ENCODE measurements at places on chromosomes 12 and 14.

- no peak for DNase-seq
Measured at GRCh38 chr14:79118291-79118690, 948.1 kb downstream of the NRXN3 start.

- no peak for DNase-seq
Measured at GRCh38 chr14:89773151-89773550, 181.4 kb downstream of the EFCAB11 start.

- no peak for DNase-seq
Measured at GRCh38 chr14:76647697-76648298, 113.5 kb upstream of the VASH1 start.

DNA sequence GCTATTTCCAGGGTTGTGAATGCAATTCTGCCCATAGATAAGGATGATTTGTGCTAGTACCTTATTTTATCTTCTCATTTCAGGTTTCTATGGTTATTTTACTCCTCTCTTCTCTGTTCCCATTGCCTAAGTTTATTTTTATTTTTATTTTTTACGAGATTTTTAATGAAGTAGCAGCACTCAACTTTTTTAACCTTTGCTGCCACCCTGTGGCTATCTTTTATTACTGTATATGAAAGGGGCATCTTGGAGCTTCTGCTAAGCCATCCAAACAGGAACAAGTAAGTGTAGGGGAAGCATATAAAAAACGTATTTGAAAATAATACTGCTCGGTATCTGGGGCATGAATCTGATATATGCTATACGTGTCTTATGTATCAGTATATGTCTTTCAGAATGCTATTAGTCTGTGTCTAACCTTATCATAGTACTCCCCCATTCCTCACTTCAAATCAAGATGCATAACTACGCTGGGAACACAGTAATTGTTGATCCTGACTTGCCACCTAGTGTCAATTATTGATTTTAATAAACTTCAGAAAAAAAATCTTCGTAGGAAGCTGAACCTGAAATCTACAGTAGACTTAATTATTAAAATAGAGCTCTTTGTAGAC, 60.3 kb downstream of the KLRG1 start:
- no peak for DNase-seq

DNA sequence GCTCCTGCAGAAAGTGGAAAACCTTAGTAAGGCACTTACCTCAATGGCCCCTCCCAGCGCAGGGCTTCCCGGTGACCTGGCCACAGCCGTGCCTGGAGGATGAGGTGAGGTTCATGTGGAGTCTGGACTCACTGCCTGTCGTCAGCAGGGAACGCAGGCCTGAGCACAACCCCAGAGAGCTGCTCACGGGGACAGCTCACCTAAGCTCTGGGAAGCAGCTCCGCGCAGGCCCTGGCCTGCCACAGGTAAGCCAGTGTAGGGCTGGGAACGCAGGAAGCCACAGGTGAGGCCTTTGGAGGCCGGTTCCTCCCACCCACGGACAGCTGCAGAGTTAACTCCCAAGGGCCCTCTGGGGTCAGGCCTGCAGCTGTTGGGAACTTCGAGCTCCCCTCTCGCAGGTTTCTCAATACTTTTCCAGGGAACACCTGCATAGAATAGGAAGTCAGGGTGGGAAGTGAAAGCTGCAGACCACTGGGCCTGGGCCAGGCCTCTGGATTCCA, 32.7 kb downstream of the ANAPC7 start:
- DNase-seq: no peak

DNA sequence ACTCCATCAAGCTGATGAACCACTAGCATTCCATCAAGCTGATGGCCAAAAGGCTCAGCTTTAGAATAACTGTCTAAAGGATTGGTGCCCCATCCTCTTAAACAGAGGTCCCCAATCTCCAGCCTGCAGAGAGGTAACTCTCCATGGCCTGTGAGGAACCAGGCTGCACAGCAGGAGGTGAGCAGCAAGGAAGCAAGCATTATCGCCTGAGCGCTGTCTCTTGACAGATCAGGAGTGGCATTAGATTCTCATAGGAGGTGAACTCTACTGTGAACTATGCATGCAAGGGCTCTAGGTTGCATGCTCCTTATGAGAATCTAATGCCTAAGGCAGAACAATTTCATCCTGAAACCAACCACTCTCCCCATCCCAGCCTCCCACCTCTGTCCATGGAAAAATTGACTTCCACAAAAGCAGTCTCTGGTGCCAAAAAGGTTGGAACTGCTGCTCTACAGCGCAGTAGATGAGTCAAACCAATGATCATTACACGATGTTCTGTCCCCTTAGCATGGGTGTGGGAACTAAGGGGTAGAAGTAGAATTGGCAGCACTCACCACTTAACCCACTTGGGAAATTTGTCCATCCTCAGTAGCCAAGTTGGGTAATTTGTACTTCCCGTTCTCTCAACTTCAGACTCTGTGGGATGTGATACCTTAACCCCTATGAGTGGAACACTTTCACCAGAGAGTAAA, 66.9 kb downstream of the ANKS1B start:
- DNase-seq: no peak

DNA sequence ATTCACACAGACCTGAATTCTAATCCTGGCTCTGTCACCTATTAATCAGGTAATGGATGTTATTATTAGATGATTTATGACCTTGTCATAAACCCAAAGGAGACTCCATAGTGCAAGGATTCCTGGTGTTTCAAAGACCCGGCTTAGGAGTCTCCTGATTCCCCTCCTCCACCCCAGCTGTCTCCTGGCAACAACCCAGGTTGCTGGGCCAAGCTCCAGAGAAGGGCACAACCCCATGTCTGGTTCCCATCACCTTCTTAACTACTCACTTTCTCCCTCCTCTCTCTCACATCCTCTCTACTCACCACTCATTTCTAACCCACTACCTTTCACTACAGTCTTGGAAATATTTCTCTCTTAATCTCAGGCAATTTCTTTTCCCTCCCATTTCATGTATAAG, 41.6 kb downstream of the RHOJ start:
- no peak for DNase-seq

GRCh38 chr12:94062194-94062593, 86.2 kb upstream of the PLXNC1 start:
- no peak for DNase-seq
